ENCODE measurements at places on chromosomes 7 and 10.

- H3K27ac ChIP-seq, result peak overlapping the region; percentile 68
- peak overlapping the region; percentile 68 for H3K4me3 ChIP-seq
- no peaks in the 10 kb centered on the region for H3K36me3 ChIP-seq
- DNase-seq, result no peak
- no peaks in the 10 kb centered on the region for H3K4me1 ChIP-seq
Observed at GRCh38 chr7:100126239-100126930, 382 bp upstream of the MBLAC1 start.

GRCh38 chr7:37363536-37364491 lies 84.8 kb downstream of the ELMO1 start:
- H3K27me3 ChIP-seq, result no peaks in the 10 kb centered on the region
- H3K4me1 ChIP-seq, result peaks cover 24% of the 10 kb centered on the region
- no peaks in the 10 kb centered on the region for H3K36me3 ChIP-seq
- H3K27ac ChIP-seq, result no peak overlapping the region
- no peak overlapping the region for H3K4me3 ChIP-seq

DNA sequence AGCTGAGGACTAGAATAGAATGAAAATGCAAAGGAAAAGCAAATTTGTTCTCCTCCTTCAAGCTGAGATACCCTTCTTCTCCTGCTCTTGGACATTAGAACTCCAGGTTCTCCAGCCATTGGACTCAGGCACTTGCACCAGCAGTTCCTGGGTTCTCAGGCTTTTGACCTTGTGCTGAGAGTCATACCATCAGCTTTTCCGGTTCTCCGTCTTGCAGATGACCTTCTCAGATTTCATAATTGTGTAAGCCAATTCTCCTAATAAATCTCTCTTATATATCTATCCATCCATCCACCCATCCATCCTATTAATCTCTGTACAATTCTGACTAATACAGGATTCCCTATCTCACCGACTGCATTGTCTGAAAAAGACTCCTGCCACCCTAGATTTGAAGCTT lies 108.3 kb downstream of the AHR start:
- no peaks in the 10 kb centered on the region for H3K27me3 ChIP-seq
- no peaks in the 10 kb centered on the region for H3K4me1 ChIP-seq
- no peak overlapping the region for H3K27ac ChIP-seq
- no peak overlapping the region for H3K4me3 ChIP-seq
- no peak for DNase-seq

DNA sequence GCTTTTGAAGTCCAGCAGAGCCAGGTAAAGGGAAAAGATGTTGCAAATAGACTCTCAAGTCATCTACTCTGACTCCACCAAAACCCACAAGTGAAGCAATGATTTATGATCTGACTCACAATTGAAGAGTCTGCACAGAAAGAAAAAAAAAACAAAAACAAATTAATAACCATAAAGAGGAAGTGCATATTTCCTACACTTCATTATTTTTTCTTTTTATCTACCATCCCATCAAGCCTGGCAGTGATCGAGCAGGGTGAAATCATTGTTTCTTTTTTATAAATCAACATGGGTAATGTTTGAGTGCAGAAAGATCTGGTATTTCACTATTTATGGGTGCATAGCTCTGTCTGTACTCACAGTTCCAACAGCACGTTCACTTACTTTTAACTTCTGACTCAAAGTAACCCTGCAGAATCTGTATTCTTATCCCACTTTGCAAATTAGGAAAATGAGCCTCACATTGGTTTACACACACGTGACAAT lies 829.0 kb downstream of the TNS3 start:
- H3K27me3 ChIP-seq, result no peaks in the 10 kb centered on the region
- no peak for DNase-seq
- H3K4me3 ChIP-seq, result no peak overlapping the region
- H3K4me1 ChIP-seq, result no peaks in the 10 kb centered on the region
- H3K27ac ChIP-seq, result no peak overlapping the region
